Gastroesophageal sphincter (tissue), 4 donors: ENCODE measurements at places on chromosomes 16 and 17.

GRCh38 chr16:10514369-10515055 lies 65.9 kb downstream of the EMP2 start:
- ATAC-seq, result peak; percentile 77

- no peak for ATAC-seq
Observed at GRCh38 chr17:29614349-29615047, 8.2 kb downstream of the CORO6 start.

- ATAC-seq, result no peak
Observed at GRCh38 chr16:56260378-56261160, 69.3 kb downstream of the GNAO1 start.

- ATAC-seq, result no peak
Observed at GRCh38 chr16:3553138-3553923, 23.9 kb downstream of the NLRC3 start.

DNA sequence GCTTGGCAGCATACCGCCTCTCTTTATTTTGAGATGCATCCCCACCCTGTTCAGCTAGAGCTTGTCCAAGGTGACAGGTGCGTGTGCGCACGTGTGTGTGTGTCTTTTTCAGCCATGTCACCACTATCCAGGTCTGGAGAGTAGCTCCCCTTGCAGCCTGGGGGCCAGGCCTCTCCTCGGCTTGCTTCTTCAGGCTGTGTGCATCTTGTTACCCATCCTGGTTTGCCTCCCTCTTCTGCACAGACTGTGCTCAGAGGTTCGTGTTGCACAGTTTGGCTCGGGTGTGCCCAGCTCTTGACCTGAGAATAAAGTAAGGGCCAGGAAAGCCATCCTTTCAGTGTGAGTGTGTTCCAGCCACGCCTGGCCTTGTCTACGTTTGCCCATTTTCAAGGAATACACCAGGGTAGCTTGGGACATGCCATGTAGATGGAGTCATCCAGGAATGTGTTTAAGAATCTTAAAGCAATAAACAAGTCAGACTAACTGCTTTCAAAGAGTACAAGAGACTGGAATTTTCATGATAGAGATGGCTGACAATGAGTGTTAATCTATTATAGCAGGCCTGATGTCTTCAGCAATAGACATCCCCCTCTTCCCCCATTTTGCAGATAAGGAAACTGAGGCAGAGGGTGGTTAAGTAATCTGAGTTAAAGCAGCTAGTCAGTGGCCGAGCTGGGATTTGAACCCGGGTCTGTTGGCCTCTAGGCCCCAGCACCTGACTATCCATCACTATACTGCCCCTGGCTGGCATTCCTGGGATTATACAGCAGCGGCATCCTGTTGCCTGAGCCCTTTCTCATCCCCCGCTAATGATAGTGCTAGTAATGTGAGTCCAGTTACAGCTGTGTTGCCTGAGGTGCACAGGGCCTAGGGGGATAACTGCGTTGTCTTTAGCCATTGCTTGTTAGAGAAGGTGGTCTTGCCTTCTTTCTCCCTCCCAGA lies 77.9 kb downstream of the KSR1 start:
- peak; percentile 54 for ATAC-seq

DNA sequence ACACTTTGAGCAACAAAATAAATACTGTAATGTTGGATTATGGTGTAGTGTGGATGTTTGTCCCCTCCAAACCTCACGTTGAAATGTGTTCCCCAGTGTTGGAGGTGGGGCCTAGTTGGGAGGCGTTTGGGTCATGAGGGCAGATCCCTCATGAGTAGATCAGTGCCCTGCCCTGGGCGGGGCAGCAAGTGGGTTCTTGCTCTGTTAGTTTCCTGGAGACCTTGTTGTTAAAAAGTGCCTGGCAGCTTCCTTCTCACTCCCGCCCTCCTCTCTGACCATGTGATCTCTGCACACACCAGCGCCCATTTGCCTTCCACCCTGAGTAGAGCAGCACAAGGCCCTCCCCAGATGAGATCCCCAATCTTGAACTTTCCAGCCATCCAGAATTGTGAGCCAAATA lies 67.7 kb downstream of the MPRIP start:
- peak; percentile 6 for ATAC-seq

DNA sequence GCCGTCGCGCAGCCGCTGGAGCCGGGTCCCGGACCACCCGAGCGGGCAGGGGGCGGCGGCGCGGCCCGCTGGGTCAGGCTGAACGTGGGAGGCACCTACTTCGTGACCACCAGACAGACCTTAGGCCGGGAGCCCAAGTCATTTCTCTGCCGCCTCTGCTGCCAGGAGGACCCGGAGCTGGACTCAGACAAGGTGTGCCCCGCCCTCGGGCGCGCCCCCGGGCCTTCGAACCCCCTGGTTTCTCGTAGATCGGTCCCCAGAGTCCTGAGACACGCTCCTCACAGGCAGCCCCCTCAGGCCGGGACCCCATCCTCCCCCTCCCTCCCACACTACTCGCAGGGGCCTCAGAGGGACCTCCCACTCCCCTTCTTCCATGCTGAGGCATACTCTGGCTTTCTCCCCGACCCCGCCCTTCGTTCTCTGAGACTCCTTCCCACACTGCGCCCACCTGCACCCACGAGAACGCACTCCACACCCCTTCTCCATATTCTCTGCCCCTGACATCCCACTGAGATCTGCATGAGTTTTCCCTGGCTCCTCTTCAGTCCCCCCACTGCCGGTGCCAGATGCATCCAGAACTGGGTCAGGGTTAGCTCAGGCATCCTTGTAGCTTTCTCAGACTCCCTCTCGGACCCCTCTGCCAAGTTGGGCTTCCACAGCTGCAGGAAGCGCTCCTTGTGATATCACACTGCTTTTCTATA lies 523 bp downstream of the KCTD2 start:
- peak; percentile 0 for ATAC-seq

DNA sequence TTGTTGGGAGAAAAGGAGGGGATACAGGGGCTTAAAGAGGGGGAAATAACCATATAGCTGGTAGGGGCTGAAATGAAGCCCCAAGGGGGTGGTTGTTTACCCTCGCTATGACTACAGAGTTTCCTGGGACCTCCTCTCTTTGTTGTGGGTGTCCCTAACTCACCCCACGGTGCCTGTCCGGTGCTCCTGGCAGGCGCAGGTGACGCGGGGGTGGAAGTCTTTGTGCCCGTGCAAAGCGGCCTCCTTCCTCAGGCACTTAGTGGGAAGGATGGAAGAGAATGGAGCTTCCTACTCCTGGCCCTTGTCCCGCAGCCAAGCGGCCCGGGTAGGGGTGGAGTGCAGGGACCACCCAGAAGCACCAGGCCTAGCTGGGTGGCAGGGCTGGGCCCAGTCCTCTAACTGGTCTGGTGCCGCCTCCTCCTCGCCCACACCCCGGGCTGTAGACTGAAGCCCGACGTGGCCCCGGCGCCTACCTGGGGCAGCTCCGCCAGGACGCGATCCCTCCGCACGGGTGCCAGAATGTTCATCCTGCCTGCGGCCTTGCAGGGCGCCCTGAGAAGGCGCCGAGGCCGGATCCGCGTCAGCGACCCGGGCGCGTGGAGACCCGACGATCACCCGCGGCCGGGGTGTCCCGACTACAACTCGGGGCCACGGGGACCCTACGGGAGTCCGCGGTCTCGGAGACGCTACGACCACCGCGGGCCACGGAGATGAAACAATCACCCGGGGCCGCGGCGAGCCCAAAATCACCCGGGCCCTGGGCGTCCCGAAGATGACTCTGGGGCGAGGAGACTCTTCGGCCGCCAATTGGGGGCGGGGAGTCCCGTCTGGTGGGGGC lies 709 bp downstream of the RAB34 start:
- no peak for ATAC-seq

GRCh38 chr16:51095084-51095881 lies 55.8 kb downstream of the SALL1 start:
- no peak for ATAC-seq

DNA sequence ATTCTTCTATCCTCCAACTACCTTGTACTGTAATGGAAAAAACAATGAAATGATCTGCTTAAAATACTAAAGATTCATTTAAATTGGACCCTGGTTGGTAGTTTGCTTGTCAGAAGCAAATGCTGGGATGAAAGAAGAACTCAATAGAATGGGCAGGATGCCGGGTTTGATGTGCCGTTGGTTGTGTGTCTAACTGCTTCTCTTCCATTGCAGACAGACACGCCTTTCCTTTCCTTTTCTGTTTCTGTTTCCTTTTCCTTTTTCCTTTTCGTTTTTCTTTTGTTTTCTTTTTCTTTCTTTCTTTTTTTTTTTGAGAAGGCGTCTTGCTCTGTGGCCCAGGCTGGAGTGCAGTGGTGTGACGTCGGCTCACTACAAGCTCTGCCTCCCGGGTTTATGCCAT lies 64.6 kb downstream of the PLCG2 start:
- ATAC-seq, result no peak

DNA sequence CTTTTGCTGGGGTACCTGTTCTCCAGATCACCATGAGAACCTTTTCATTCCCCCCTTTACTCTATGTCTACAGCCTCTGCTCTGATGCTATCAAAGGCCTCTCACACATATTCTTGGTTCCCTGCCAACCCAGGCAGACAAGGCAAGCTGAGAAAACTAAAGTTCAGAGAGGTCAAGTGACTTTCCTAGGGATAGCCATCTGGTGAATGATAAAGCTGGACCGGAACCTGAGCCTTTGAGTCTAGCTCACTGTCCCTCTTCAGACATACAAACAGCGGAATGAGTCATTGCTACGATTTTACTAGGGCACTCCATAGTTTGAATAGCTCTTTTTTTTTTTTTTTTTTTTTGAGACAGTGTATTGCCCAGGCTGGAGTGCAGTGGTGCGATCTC lies 73.3 kb downstream of the XYLT1 start:
- peak; percentile 69 for ATAC-seq

DNA sequence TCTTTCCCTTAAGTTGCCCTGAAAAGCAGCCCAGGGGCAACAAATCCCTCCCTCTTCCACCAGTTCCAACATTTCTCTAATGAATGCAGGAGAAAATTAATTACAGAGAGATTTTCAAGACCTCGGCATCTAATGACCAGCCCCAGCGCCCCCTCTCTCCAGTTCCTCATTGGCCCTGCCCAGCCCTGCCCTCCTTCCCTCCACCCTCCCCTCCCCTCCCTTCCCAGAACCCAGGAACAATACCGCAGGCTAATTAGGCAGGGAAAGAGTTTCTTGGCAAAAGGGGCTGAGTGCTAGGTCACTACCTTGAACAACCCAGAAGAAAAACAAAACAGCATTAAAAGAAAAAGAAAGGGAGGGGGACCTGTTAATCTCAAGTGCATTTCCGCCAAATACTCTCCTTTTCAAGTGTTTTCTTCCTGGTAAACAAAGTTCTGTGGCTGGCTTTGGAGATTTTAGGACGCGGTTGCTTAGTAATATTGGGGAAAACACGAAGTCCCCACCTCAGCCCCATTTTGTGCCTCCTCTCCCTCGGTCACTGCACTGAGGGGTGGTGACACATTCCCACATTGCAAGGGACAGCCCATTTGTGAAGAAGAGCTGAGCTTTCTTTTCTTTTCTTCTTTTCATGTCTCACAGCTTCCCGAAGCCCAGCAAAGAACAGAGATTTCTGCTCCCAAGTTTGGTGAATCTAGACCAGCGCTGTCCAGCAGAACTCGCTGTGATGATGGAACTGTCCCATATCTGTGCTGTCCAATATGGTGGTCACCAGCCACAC lies 215.4 kb downstream of the SOX9 start:
- no peak for ATAC-seq

DNA sequence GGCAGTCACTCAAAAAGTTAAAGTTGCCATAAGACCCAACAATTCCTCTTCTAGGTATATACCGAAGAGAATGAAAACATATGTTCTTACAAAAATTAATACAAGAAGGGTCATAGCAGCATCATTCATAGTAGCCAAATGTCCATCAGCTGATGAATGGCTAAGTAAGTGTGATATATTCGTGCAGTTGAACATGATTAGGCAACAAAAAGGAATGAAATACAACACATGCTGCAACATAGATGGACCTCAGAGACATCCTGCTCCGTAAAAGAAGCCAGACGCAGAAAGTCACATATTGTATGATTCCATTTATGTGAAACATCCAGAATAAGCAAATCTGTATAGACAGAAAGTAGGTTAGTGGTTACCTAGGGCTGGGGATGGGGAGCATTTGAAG lies 229.4 kb upstream of the CACNG5 start:
- ATAC-seq, result no peak

DNA sequence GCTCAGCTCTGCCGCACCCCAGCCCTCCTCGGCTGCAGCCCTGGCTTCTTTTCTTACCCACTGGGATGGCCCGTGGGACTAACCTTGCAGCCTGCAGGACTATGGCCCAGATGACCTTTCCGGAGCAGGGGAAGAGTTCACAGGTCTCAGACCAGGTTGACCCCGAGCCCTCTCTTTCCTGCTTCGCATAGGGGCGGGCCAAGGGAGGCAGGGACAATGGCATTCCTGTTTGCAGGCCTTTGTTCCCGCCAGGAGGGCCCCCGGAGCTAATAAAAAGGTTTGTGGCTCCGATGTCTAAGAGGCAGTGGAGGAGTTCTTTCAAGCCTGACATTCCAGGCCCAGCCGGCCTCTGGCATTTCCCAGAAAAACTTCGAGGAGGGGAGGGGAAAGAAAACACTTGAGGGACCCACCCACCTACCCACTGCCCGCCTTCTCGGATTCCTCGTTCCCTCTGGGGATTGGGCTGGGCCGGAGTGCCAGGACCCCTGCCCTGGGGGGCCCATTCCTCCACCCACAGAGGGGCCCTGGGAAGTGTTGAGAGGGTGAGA lies 5.8 kb upstream of the SOCS3 start:
- ATAC-seq, result no peak

DNA sequence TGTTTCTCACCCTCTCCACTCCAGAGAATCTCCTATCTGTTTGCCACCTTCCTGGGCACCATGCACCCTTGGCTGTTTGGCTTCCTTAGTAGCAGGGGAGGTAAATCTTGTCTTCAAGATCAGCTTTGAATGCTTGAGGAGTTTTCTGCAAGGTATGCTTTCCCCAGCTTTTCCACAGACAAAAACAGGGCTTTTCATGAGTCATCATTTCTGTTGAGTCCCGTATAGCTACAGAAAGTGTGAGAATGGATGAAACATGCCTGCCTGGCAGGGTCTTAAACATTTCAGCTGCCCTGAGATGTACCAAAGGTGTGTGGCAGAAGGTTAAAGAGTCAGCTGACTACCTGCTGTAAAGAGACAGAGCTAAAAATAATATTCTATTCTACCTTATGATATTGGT lies 875.2 kb upstream of the EEF2KMT start:
- no peak for ATAC-seq

DNA sequence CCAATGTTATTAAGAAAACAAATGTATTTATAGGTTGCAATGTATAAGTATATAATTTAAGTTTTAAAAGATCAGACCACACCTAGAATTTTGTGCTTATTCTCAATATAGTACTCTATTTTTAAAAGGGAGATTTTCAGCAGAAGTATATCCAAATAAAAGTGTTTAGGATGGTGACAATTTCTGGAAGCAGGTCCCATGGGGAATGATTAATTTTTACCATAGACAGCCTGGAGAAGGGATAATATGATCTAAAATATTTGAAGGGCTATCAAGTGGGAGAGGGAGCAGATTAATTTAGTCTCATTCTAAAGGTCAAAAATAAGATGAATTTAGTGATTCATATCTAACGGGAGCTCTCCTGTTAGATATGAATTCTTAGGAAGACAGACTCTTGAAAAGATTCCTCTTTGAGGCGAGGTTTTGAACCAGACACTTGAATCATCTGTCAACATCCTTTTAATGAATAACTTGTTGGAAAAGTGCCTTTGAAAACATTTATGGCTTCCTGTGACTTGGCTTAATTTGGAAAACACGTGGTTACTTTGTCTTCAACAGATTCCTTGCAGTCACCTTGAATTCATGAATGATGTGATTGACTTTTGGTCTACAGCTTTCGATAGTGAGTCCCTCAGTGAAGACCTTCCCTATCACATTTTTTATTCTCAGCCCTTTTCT lies 29.3 kb upstream of the SMIM36 start:
- ATAC-seq, result no peak

- ATAC-seq, result no peak
Observed at GRCh38 chr17:21272250-21272649, 12.3 kb upstream of the MAP2K3 start.
